Skin of body (tissue), 3 donors: ENCODE measurements at places on chromosomes 3 and 15. TPM values are rescaled to one million over a fixed set of nuclear protein-coding genes. Genes with fewer than 3 reads are reported as not detected.

The FHIT gene
- 8.9 TPM for total RNA-seq

The ARPIN gene
- total RNA-seq = 14.2 TPM

The BCL2A1 gene
- total RNA-seq = 8.2 TPM

The KY gene
- 7.2 TPM for total RNA-seq

The THPO gene
- 68.1 TPM for total RNA-seq

The SHF gene
- total RNA-seq = 12.3 TPM

The BLM gene
- 6.3 TPM for total RNA-seq

The SPTSSB gene
- 29.6 TPM for total RNA-seq

The EXD1 gene
- total RNA-seq = not detected

The SATB1 gene
- 44.9 TPM for total RNA-seq

- DNase-seq = no peak
Observed at GRCh38 chr15:49987198-49987785, 131.7 kb downstream of the ATP8B4 start.

DNA sequence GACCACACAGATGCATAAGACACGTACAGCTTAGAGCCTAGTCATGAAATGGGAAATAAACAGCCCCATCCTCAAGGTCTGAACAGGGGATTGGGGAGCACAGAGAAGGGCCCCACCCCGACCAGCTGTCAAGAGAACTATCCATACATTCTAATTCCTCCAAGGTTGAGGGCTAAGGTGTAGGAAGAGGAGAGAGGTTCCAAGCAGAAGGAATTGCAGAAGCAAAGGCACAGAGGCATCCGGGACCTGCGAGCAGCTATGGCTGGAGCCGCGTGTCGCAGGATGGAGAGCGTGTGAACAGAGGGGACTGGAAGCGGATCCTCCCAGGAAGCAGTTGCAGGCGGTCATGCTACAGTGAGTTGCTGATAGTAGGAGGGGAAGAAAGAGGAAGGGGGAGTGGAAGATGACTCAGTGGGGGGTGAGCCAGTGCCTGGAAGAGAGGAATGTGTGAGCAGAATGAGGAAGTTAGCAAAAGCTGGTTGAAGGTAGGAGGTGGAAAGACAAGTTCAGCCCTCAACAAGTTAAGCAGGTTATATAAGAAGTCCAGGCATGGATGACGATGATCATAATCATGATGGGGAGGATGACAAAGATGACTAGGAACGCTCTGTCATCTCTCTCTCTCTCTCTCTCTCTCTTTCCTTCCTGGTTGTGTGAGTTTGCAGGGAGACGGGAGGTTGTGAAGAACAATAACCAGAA is 89.7 kb downstream of the LIPC start:
- peak; percentile 41 for DNase-seq

DNA sequence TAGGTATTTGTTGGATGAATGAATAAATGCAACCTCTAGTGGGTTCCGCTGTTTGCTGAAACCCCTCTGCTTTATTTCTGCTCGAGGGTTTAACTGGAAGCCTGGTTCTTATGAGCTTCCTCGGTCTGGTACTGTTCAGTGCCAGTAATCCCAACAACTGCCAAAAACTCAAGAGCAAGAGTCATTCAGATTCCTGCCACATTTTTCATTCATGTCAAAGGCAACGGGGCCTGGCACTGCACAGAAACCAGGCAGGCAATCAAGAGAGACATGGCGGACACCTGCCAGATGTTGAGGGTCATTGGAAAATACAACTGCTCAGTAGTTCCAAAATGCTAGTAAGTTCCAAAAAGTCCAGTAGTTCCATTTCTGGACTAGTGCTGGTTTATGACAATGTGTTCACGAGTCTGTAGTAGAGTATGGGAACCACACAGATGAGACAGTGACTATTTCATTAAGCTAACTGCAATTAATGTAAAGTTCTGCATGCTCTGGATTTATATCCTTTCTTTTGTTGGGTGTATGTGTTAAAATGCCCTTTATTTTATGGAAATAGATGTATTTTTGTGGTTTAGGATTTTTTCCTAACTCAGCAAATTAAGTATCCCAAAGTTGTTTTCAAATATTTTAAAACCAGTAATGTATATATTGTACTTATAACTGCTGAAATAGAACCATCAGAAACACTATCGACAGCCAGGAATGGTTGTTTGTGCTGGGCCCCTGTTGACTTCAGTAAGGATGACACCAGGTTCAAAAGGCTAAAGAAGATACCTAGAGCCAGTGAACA is 22.7 kb upstream of the TMEM41A start:
- no peak for DNase-seq

DNA sequence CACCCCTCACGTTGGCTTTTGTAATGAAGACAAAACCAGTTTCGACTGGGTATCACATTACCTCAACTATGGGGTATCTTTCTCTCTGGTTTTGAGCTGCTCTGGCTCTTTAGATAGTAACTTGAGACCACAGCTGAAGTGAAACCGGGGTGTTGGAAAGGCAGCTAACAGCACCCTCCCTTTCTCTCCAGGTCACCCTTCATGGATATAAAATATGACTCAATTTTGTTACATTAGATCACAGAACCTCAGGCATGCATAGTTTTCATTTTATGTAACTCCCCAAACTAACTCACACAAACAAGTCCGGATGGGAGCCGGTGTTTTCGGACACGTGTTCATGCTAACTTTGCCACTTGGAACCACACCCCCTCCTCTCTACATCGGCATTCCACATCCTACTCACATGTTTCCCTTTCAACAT is 90.7 kb downstream of the NR2F2 start:
- no peak for DNase-seq

DNA sequence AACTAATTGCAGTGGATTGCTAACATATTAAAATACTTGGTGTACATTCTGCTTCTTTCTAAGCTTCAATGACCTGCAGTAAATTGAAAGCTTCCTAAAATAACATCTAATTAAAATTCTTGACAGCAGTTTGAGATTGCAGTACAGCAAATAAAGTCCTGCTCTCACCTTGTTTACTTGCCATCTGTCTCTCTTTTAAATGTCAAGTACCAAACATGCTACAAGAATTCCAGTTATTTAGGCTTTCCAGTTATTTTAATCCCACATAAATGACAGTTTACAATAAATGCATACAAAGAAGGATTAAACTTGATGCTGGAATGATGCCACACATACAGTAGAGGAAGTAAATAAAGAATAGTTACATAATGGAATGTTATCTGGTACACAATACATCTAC is 33.2 kb downstream of the CBLB start:
- no peak for DNase-seq

DNA sequence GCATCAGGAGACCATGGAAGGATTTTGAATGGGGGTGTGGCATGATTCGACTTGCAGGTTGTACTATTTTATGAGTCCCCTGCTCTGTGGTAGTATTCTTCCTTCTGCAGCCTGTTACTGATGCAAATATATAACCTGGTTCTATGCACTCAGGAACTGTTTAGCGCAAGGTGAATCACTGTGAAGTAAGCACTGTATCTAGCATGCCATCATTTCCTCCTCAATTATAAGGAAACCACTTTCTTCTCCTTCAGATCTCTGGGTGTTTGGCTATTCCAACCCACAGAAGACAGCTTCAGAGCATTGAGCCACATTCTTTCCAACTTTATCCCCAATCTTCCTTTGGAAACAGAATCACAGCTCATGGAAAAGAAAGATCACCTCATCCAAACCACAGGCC is 176.7 kb downstream of the DIPK2A start:
- no peak for DNase-seq

DNA sequence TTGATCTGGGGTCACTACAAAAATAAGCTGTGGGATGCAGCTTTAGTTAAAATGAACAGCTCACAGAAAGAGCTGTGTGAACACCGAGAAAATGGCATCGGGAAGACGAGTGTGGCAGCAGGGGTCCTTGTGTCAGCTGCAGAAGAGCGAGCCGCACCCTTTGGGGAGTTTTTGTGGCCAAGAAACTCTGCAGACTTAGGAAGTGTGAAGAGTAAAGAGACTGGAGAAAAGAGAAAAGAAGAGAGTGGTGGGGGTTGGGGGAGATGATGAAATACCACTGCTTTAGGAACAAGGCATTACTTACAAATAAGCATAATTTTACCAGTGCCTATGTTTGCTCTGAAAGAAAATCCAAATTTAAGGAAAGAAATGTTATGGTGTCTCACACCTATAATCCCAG is 147.8 kb downstream of the LRRC28 start:
- no peak for DNase-seq

DNA sequence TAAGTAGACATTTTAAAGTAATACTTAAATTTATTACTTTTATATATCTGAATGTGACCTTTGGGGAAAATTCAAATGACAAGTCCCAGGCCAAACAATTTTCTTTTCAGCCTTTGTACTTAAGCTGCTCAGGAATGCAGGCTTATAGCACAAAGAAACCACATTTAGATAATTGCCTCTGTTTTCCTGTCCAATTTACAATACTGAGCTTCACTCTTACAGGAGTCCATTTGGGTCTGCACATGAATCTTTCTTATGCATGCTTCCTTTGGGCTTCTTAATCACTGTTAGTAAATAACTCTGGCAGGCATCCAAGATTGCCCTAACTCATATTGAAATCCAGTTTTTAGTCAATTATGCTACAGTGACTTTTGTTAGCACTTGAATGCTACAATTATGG is 459.4 kb upstream of the TGFBR2 start:
- DNase-seq = no peak

- no peak for DNase-seq
Observed at GRCh38 chr3:139814646-139815045, 120.3 kb upstream of the CLSTN2 start.

- no peak for DNase-seq
Observed at GRCh38 chr3:113439606-113440005, 1.7 kb downstream of the CFAP44 start.

DNA sequence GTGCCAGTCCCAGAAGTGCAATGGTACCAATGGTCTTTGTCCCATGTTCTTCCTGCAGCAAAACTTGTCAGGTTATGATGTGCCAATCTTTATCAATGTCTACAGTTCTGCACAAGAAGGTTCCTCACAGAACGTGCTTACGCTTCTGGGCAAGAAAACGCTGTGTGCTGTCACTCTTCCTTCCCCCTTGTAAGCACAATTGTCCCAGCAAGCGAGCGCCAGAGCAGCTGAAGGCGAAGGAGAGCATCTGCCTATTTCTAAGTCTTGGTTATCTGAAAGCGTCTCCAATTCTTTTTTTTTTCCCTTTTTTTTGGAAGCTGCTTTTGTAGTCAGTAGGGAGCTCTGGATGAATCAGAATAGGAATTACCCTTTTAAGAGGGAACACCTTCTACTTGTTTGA is 514.4 kb downstream of the FGF12 start:
- DNase-seq = no peak

GRCh38 chr15:38688761-38689160 is 124.1 kb upstream of the RASGRP1 start:
- no peak for DNase-seq

DNA sequence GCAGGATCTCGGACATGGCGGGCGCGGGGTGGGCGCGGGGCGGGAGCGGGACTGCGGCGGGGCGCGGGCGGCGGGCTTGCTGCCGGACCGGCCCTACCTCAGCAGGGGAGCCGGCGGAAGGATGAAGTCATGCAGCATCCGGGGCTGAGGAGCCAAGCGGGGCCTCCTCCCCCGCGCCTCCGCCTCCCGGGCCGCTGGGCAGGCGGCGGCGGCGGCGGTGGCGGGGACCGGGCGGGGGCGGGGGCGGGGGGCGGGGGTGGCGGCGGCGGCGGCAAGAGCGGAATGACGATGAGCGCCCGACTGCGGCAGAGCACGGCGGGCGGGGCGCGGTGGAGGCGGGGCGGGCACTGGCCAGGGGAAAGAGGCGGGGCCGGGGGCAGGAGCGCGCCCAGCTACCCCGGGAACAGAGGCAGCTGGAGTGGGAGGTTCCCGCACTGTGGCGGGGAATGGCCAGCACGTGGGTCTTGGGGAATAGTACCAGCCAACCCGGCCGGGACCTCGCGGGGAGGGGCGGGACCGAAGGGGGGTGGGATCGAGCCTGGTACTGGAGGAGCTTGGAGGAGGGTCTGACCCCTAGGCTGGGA is at the start of gene CAMK2N2:
Gene CAMK2N2, minus strand, starts transcription at position 284 of the 584 bp plus-strand sequence. Its CDS starts 268 bp downstream, at position 16.
- no peak for DNase-seq

- DNase-seq = no peak
Observed at GRCh38 chr3:87033205-87033604, 42.3 kb upstream of the VGLL3 start.

GRCh38 chr3:123411340-123412040 is 37.4 kb downstream of the ADCY5 start:
- no peak for DNase-seq

DNA sequence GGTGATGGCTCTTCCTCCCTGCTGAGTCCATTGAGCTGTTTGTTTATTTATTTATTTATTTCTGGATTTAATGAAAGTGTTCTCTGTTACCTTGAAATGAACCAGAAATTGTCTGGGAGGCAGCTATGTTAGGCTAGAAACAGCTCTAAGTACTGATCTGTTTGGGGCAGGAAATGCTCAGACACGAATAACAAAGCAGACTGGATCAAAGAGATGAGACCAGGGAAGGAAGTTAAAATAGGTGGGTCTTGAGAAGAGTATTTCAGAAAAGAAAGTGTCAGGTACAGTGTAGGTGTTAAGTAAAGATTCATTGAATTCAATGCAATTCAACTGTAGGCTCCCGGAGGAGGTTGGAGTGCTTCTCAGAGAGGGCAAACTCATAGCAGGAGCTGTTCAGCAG is 173.3 kb downstream of the IL20RB start:
- no peak for DNase-seq

GRCh38 chr15:57923306-57923705 is 142.2 kb downstream of the ALDH1A2 start:
- DNase-seq = peak; percentile 87

- DNase-seq = no peak
Observed at GRCh38 chr3:24496529-24497482, 2.2 kb upstream of the THRB start.

DNA sequence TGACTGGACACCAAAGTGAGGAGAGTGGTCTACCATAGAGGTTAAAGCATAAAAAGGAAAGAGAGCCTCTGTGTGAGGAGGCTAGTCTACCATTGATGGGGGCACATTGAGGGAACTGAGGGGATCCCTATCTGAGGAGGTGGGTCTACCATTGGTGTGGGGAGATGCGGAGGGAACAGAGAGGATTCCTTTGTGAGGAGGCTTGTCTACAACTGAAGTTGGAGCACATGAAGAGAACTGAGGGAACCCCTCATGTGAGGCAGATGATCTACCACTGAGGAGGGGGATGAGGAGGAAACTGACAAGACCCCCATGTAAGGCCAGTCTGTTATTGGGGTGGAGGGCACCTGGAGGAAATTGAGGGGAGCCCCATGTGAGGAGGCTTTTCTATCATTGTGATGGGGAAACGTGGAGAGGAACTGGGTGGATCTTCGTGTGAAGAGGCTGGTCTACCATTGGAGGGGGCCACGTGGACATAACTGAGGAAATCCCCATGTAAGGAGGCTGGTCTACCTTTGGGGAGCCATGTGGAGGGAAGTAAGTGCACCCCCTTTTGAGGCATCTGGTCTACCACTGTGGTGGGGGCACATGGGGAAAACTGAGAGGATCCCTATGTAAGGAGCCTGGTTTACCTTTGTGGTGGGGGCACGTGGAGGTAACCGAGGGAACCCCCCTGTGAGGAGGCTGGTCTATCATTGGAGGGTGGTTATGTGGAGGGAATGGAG is 160.1 kb downstream of the FBLN2 start:
- DNase-seq = no peak
